A549 treated with RU486 at 1 μM for 4 hours (cell line): ENCODE measurements at places on chromosomes 5 and 9. TPM values are rescaled to one million over a fixed set of nuclear protein-coding genes. Genes with fewer than 3 reads are reported as not detected.

AGXT2 gene
- not detected in 5 replicates for total RNA-seq

CARTPT gene
- total RNA-seq, result not detected in 5 replicates

FGF10 gene
- total RNA-seq, result not detected in 5 replicates

LPAR1 gene
- 11.2 to 15.7 TPM (median 15.2 TPM) in 5 replicates for total RNA-seq

MYMK gene
- not detected in 5 replicates for total RNA-seq

SPINK7 gene
- total RNA-seq, result not detected in 5 replicates

TPD52L3 gene
- total RNA-seq, result not detected in 5 replicates

SELENOP gene
- 0.19 to 0.67 TPM (median 0.46 TPM) in 4 of 5 replicates, not detected in the other for total RNA-seq

ZDHHC11 gene
- 10.0 to 18.7 TPM (median 16.9 TPM) in 5 replicates for total RNA-seq

KCNIP1 gene
- not detected in 5 replicates for total RNA-seq

CDH10 gene
- 0.15 to 0.45 TPM (median 0.22 TPM) in 5 replicates for total RNA-seq

ACTBL2 gene
- 0.06 to 0.07 TPM in 2 of 5 replicates, not detected in the others for total RNA-seq

LCN15 gene
- total RNA-seq, result not detected in 5 replicates

NUTM2F gene
- not detected in 5 replicates for total RNA-seq

DCTN3 gene
- total RNA-seq, result 102 to 123 TPM (median 108 TPM) in 5 replicates

HTR4 gene
- not detected in 5 replicates for total RNA-seq

ANKHD1 gene
- total RNA-seq, result 45.2 to 56.1 TPM (median 54.2 TPM) in 5 replicates

UNC13B gene
- 8.2 to 9.2 TPM (median 8.7 TPM) in 5 replicates for total RNA-seq

CDH6 gene
- 0.05 to 0.25 TPM (median 0.16 TPM) in 5 replicates for total RNA-seq

SLC25A2 gene
- not detected in 5 replicates for total RNA-seq

EGR1 gene
- total RNA-seq, result 9.3 to 15.3 TPM (median 11.8 TPM) in 5 replicates

COL27A1 gene
- 9.0 to 14.8 TPM (median 11.3 TPM) in 5 replicates for total RNA-seq

CYSRT1 gene
- total RNA-seq, result 2.7 to 4.3 TPM (median 4.1 TPM) in 5 replicates

MARVELD2 gene
- 2.5 to 2.9 TPM (median 2.6 TPM) in 5 replicates for total RNA-seq

KIAA0825 gene
- total RNA-seq, result 0.16 to 0.64 TPM (median 0.35 TPM) in 5 replicates

AJM1 gene
- total RNA-seq, result 3.1 to 4.4 TPM (median 4.0 TPM) in 5 replicates

PRSS3 gene
- 12.2 to 18.4 TPM (median 15.0 TPM) in 5 replicates for total RNA-seq

BHMT2 gene
- total RNA-seq, result 0.15 TPM in 1 of 5 replicates, not detected in the others

SECISBP2 gene
- 13.4 to 21.1 TPM (median 19.5 TPM) in 5 replicates for total RNA-seq
